ENCODE measurements at places on chromosomes 7 and 10.

- DNase-seq = peak; percentile 53
Observed at GRCh38 chr10:127243490-127244272, 47.3 kb upstream of the INSYN2A start.

DNA sequence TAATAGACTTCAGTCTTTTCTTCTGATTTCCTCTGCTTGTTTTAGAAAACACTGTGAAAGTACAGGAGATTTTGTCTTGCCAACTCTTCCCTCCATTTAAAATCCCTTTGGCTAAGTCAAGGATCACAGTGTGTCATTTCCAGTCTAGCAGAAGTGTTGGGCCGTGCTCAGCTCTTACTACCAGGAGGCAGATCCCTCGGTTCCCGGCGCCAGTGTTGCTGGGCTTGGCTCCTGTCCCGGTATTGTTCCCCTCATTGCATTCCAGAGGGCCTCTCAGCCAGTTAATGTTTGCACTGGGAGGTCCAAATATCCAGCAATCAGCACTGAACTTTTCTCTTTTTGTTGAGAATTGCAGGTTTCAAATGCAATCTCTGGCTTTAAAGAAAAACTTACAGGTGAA, 612.1 kb upstream of the MGMT start:
- no peak for DNase-seq

- no peak for DNase-seq
Observed at GRCh38 chr7:81960026-81960425, 190.2 kb upstream of the HGF start.

DNA sequence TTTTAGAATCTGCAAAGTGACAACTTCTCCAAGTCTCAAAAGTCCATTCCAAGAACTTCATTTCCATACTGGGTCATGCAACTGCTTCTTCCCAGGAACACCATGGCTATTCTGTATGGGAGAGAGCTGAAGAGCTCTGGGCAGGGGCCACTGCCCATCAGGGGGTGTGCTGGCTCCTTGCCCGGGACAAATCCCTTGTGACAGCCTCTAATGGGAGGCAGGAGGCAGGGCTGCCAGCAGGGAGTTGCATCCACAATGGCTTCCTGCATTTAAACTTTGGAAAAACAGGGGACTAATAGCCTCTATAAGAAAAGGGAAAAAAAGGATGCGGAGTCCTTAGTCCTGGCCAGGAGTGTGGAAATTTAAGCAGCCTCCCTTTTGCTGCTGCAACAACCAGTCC, 18.4 kb upstream of the FRMD4A start:
- DNase-seq = no peak

DNA sequence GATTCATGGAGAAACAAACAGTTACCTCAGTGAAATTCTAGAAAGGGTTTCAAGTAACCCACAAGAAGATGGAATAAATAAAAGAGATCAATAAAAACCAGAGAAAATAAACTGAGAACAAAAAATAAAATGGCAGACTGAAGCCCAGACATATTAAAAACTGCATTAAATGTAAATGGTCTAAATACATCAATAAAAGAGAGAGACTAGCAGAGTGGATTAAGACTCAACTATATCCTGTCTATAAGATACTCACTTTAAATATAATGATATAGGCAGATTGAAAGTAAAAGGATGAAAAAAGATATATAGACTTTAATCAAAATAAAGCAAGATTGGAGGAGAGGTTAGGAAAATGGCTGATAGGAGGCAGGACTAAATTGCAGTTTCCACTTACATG, 18.8 kb upstream of the EBF3 start:
- DNase-seq = no peak

GRCh38 chr10:93854975-93855374, 38.8 kb upstream of the SLC35G1 start:
- DNase-seq = no peak

DNA sequence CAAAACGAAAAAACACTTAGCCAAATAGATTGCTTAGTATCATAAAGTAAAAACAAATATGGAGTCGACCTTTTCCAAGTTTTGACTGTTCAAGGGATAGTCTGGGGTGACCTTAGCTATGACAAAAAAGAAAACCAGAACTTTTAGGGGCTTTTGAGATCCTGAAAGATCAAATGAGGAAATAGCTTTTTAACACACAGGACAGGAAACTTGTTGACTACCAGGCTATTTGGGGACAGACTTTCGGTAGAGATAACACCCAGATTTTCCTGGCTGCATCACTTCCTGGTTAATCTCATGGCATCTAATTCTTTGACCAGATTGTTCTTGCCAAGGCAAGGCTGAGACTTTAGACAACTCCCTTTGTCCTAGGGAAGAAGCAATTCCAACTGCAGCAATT, 34.5 kb upstream of the EGR2 start:
- no peak for DNase-seq

GRCh38 chr10:58618158-58618676, 105.5 kb downstream of the BICC1 start:
- no peak for DNase-seq

GRCh38 chr10:52778511-52779392, 6.2 kb upstream of the MBL2 start:
- DNase-seq = no peak

GRCh38 chr10:70588255-70588654, 14.3 kb downstream of the PRF1 start:
- no peak for DNase-seq

- DNase-seq = no peak
Observed at GRCh38 chr10:11936389-11937152, 106.0 kb downstream of the UPF2 start.

GRCh38 chr10:21638681-21639080, 104.6 kb downstream of the MLLT10 start:
- no peak for DNase-seq

DNA sequence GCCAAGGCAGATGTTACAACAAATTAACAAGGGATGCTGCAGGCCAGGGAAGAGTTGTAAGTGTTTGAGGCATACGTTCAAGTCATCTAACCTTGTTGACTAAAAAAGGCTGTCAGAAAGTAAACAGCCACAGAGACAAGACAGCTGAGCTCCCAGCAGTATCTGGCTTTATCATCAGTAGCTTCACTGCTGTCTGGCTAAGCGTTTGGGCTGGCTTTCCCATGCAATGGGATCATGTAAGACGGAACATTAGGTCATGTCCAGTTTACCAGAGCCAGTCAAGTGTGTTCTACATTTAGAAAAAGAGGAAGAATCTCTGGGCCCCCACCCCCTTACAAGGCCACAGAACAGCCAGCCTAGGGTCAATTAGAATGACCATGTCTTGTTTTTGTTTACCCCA, 51.3 kb upstream of the GSAP start:
- DNase-seq = no peak

- no peak for DNase-seq
Observed at GRCh38 chr10:71294091-71294561, 24.9 kb upstream of the SLC29A3 start.

DNA sequence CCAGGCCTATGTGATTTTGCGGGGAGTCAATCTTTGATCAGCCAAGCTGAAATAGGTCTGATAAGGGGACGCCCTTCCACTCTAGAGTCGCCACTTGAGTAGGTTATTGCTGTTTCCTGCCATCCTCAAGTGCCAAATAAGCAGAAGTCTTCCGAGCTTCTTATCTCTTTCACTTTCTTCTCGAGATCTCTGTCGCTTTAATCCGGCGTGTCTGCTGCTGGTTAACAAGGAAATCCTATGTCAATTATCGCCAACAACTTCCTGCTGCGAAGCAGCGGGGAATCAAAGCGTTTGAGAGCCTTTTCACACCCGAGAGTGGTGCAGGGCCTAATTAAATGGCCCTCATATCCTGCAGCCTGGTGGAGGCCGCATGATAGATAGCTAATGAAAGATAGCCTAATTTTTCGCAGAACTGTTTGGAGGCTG, 215.9 kb downstream of the RAB11FIP2 start:
- peak; percentile 24 for DNase-seq
